Fibroblast of skin of abdomen (primary cell): ENCODE measurements at places on chromosomes 1 and 21.

DNA sequence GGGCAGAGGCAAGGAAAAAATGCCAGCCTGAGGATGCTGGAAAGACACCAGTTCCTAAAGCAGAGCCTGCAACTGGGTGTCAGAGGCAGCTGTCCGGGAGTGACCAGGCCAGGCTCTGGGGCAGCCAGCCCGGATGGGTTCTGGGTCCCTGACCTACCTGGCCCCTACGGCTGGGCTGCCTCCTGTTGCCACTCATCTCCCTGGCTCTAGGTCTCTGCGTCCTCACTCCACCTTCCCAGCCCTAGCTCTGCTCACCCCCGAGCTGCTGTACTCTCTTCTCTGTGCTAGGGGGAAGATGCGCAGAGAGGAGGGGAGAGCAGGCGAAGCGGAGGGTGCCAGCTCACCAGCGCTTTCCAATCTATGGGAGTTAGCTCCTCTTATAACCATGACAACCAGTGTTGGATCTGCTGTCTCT lies 9.0 kb downstream of the ARHGEF2 start:
- DNase-seq = no peak

- DNase-seq = no peak
Measured at GRCh38 chr1:19074902-19075721, 118.6 kb upstream of the IFFO2 start.

- DNase-seq = peak; percentile 93
Measured at GRCh38 chr1:17233675-17234320, 15.1 kb upstream of the PADI3 start.

GRCh38 chr1:54244655-54245054 lies 44.7 kb downstream of the MRPL37 start:
- DNase-seq = no peak

GRCh38 chr1:207058252-207058651 lies 5.2 kb downstream of the PFKFB2 start:
- DNase-seq = no peak

- peak; percentile 69 for DNase-seq
Measured at GRCh38 chr1:41662765-41663437, 178.4 kb upstream of the EDN2 start.

- DNase-seq = peak; percentile 34
Measured at GRCh38 chr1:202811296-202812175, 782 bp downstream of the PCAT6 start.

DNA sequence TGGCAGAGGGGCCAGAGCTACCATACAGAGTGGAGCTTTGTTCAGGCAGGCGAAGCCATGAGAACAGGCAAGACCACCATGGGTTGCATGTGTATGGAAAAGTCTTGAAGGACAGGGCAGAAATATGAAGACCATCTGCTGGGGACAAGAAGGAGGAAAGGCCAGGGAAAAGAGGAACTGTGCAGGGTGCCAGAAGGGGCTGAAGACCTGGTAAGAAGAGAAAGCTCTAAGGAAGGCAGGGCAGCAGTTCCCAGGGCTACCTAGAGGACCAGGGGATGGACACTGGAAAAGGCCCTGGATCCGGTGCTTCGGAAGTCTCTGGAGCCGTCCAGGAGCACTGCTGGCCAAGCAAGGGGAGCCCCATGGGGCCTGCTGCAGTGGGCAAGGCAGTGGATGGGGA lies 43.4 kb downstream of the PKP1 start:
- no peak for DNase-seq

DNA sequence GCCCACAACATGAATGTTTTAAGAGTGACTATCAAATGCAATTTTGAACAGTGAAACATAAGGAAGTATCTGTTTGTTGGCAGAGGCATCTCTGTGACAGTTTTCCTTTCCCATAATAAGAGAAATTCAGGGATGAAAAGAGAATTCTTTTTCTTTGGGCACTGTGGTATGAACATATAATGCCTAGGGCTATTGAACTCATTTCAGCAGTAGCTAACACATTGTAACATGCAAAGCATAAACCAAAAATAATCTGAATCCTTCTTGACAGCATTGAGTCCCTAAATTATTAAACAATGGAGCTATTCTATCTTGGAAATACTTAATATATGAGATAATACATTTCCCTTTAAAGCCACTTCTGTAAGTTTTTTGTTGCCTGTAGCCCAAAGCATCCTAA lies 633.0 kb upstream of the B3GALT2 start:
- no peak for DNase-seq

- DNase-seq = peak; percentile 86
Measured at GRCh38 chr1:151340870-151341754, 5.9 kb downstream of the RFX5 start.

GRCh38 chr21:46386734-46387088 lies 62.8 kb downstream of the PCNT start:
- no peak for DNase-seq

GRCh38 chr1:180946056-180946455 lies 33.4 kb downstream of the KIAA1614 start:
- no peak for DNase-seq

GRCh38 chr1:27669876-27670275 lies 2.1 kb downstream of the IFI6 start:
- DNase-seq = no peak

DNA sequence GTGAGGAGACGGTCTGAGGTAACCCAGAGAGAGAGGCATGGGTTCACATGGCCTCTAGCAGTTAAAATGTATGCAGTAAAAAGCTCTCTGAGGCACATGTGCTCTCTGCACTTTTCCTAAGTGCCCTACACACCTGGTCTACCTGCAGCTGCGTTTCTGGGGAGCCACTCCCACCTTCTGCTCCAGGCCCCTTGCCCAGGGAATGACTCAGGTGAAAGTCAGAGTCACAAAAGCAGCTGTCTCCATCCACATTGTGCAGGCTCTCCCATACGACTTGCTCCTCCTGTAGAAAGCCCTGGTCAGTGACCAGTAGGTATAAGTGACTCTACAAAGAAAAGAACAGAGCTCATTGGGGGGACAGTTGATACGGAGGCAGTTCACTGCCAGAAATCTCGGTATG lies 8.8 kb downstream of the MINDY1 start:
- no peak for DNase-seq

- no peak for DNase-seq
Measured at GRCh38 chr1:24981631-24982005, 51.5 kb upstream of the RUNX3 start.

DNA sequence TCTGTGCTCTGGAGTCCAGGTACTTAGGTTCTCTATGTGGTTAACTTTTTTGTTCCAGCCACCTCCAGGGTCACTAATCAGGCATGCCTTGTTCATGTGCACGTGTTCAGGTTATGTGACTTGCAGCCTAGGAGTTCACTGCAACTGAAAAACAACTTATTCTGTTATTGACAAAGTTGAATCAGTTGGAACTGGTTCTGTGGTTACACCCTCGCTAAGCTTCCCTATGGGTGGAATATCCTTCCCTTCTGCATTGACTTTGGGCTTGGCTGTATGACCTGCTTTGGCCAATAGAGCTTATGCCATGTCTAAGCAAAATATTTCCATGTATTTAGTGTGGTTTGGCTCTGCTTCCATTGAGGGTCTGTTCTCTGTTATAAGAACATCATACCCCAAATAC lies 66.0 kb upstream of the DNAH14 start:
- no peak for DNase-seq

GRCh38 chr1:234427950-234428646 lies 50.9 kb downstream of the TARBP1 start:
- DNase-seq = no peak

GRCh38 chr1:5479876-5480646 lies 512.2 kb downstream of the NPHP4 start:
- no peak for DNase-seq

DNA sequence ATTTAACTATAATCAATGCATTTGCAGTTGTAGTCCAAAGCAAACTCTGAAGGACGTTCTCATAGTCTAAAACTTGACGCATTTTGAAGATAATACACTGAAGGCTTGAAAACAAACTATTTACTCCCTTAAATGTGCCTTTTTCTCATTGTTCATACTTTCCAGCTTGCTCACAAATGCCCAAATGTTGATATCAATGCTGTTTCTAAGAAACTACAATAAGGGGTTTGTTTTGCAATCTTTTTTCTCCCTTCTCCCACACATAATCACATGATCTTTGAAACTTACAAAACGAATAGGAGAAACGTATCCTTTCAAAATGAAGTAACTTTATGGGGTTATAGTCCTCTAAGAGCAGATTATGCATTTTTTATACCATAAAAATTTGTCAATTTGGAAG lies 508.7 kb downstream of the DPYD start:
- DNase-seq = no peak

GRCh38 chr1:11529330-11529729 lies 50.4 kb downstream of the DISP3 start:
- no peak for DNase-seq

DNA sequence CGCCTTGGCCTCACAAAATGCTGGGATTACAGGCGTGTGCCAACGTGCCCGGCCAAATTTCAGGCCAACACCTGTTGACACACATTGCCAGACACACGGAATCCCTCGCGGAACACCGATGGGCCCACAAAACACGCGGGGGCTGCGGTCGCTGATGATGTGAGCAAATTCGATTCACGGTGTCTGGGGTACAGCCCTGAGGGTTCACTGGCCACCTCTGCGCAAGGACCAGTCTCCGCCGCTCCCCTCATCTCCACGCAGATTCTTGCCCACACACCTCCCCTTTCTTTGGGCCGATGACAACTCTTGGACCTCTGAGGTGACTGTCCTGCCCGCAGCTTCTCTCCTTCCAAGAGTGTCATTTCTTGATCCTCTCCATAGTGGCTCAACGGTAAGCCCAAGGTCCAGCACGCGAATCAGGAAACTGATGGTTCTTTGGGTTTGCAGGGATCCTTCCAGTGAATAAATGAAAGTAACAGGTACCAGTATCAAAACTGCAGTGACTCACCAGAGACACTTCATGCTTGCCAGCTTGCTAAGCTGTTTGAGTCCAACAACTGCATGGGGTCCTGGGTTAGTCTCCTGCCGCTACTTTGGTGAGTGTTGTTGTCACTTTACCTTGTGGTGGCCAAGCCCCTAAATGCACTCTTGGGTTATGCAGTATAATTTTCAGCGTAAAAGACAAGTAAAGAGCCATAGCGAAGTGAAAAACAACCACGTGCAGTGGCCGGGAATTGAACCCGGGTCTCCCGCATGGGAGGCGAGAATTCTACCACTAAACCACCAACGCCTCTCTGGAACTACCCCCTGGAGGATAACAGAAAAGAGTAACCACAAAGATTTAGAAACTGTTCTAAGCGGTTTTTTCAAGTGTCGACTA lies 11.0 kb upstream of the RNU1-3 start:
- peak; percentile 39 for DNase-seq

- peak; percentile 17 for DNase-seq
Measured at GRCh38 chr1:165645654-165646366, 14.8 kb downstream of the MGST3 start.

DNA sequence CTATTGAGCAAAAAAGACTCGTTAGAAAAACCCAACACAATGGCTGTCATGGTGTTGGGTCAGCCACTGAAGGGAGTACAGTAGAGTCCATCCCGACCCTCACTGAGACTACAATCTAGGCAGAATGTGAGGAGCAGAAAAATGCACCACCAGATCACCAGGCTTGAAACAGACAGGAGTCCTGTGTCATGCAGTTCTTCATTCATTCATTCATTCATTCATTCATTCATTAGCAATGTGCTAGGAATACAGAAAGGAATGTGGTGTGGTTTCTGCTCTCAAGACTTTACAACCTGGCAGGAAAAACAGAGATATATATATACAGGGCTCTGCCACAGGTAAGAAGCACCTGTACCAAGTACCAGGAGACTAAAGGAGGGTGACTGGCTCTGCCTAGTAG lies 392.3 kb downstream of the OMA1 start:
- no peak for DNase-seq

- no peak for DNase-seq
Measured at GRCh38 chr1:36982709-36983108, 51.6 kb downstream of the GRIK3 start.

DNA sequence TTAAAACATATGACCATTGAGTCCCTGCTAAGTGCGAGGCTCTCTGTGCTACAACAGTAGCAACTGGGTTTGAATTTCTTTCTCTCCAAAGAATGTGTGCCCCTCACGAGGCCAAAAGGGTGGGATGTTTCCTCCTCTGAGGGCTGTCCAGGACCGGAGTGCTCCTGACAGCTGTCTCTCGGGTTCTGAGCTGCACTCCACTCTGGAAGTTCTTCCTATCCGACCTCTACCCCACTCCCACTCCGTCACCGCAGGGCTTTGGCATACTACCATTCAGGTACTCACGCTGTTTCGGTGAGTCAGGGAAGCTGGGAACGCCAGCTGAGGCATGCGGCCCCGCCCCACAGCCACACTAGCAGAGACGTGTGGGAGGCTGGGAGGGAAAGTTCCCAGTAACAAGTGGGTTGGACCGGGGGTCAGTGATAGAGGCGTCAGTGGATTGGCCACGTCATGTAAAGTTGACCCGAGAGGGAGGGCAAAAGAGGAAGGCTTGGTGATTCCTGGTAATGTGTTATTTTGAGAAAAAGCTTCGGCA lies 705 bp upstream of the SLC50A1 start:
- DNase-seq = peak; percentile 89

DNA sequence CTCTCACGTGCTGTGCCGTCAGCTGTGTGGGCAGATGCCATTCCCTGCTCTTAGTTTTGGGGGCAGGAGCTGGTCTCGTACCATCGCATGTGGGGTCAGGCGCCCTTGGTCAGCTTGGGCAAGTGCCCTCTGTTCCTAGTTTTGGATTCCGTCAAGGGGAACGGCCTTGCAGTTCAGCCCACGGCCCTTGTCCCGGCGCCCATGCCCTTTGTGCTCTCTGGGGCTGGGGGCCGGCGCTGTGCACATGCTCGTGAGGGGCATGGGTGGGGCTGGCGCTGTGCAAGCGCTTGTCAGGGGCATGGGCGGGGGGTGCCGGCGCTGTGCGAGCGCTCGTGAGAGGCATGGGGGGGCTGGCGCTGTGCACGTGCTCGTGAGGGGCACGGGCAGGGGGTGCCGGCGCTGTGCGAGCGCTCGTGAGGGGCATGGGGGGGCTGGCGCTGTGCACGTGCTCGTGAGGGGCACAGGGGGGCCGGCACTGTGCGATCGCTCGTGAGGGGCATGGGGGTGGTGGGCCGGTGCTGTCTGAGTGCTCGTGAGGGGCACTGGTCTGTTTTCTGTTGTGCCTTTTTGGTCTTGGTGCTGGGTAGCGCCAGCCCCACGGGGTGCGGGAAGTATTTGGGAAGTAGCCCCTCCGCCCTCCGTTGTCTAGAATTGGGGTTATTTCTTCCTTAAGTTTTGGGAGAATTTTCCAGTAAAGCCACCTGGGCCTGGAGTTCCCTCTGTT lies 29.5 kb upstream of the DIP2A start:
- DNase-seq = no peak

DNA sequence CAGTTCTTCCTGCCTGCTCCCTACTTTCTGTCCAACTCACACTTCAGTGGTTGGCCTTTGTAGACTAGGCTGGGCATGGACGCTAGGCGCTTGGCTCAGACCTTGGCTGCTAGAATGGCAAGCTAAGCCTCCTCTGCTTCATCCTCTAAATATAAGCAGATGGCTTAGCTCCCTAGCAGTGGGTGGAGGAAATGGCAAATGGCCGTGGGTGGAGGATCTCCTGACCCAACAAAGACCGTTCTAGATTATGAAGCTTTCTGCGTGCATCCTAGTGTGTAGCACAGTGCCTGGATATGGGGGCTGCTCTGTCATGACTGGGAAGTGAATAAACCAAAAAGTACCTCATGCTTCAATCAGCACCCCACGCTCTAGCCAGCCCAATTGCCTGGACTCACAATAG lies 10.4 kb upstream of the ETV3L start:
- no peak for DNase-seq
